ENCODE measurements at places on chromosomes 2 and 18.
A peak's percentile ranks its signal among the peaks of the same experiment; 100 is the strongest.

- ATAC-seq, result no peak
These were observed 23.8 kb upstream of the TXNDC2 start for GRCh38 chr18:9861933-9862332.

- ATAC-seq, result no peak
These were observed 36.8 kb downstream of the TOGARAM2 start for GRCh38 chr2:29017716-29018435.

DNA sequence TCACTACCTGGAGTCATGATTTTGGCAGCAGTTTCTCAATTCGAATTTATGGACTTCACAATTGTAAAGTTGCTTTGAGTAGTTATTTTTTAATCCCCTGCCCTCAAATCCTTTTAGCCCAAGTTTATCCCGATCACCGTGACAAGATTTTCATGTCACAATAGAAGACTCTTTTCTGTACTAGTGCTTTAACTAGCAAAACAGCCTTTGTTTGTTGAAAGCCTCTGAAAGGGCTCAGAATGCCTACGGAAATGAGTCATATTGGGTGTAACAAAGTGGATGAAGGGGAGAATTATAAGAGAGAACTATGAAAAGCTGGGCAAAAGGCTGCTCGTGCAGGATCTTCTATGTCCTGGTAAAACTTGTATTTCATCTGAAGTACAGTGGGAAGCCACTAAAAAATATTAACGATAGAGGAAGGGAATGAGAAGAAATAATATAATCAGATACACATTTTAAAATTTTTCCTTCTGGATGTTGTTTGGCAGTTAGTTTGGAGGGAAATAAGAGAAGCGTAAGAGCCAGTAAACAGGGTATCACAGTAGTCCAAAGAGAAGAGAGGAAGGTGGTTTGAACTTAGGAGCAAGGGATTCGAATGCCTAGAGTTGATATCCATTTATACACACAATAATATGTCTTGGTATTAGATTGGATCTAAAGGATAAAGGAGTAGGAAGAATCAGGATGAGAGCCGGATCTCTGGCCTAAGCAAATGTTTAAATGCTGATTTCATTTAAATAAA, 114.9 kb downstream of the GALNT13 start:
- ATAC-seq, result no peak

DNA sequence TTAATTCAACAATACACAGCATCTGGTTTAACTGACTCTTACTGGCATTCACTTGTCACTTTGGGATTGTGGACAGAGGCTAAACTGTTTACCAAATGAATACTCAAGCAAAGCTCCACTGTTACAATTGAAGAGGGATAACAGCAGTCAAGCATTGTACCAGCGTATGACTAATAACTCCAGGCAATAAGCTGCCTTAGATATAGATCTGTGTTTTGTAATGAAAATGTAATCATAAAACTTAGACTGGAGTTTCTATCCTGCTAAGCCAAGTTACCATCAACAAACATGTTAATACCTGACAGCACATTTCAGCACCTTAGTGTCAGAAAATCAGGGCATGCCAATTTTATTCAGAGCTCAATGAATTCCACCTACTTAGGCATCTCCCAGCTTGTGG, 889.5 kb downstream of the EPHA4 start:
- ATAC-seq, result peak; percentile 61

- ATAC-seq, result no peak
These were observed 311.7 kb upstream of the PKDCC start for GRCh38 chr2:41736105-41736567.

DNA sequence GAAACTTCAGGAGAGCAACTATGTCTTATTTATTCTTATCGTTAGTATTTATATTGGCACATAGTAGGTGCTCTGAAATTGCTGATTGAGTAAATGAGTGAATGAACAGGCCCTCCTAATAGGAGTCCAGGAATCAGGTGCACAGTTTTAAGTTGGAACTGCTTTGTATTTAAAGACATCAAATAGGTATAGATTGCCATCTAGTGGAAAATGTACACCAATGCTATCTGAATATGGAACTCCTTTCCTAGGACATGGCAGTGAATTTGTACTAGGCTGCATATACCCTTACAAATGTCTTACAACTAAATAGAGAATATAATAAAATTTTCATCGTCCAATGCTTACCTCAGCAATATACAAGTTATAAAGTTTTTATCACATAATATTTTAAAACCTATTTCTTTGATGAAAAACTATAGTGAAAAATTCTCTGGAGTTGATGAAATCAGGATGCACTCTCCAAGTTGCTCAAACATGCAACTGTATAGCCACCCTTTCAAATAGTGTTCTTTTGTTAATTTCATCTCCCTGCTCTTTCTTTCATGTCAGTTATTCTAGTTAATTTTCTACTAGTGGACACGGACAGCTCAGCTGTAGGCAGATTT, 318.9 kb upstream of the SYT4 start:
- peak; percentile 95 for ATAC-seq

- ATAC-seq, result no peak
These were observed 20.5 kb downstream of the SPIRE1 start for GRCh38 chr18:12637393-12637792.

DNA sequence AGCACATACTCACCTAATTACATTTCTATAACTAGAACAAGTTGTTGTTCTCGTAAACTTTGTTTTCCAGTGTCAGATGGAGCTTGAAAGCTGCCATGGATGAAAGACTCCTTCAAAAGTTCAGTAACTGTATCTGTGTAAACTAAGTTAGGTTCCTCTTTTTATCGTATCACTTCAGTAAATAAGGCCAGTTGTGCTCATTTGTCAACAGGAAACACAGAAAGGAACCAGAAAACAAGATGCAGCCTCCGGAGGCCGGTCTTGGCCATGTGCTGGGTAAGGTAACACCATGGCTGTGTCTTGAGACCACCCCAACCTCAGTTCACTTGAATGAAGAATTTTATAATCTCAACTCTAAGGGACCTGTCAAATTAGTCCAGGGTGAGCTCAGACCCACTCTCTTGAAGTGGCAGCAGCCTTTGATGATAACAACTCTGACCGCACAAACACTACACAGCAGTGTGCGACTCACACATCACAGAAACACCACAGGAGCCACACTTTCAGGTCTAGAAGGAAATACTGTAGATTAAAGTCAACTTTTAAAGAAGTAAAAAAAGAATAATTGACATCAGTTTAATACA, 213.8 kb downstream of the AFF3 start:
- no peak for ATAC-seq

DNA sequence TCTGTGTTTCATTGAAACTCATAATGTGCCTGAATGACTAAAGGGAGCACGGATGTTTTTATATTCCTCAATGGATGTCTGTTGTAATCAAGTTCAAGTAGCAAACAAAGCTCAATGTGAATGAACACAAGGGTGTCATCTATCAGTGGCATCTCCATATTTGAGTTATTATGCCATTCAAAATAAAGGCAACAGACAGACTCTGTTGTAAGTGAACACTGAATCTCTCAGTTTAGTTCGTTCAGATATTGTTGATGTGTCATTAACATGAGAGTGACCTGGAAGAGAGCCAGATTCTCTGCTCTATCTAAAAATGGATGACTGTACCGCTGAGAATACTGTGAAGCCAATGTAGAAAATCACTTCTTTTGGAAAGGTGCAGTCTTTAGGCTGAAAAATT, 118.7 kb downstream of the NUP35 start:
- ATAC-seq, result no peak

Measured in SK-N-SH treated with all-trans-retinoic acid at 6 μM for 48 hours (cell line).